ENCODE measurements at places on chromosomes 5 and 9.

- no peak for DNase-seq
These were observed 42.8 kb downstream of the SPEF2 start for GRCh38 chr5:35660451-35660850.

DNA sequence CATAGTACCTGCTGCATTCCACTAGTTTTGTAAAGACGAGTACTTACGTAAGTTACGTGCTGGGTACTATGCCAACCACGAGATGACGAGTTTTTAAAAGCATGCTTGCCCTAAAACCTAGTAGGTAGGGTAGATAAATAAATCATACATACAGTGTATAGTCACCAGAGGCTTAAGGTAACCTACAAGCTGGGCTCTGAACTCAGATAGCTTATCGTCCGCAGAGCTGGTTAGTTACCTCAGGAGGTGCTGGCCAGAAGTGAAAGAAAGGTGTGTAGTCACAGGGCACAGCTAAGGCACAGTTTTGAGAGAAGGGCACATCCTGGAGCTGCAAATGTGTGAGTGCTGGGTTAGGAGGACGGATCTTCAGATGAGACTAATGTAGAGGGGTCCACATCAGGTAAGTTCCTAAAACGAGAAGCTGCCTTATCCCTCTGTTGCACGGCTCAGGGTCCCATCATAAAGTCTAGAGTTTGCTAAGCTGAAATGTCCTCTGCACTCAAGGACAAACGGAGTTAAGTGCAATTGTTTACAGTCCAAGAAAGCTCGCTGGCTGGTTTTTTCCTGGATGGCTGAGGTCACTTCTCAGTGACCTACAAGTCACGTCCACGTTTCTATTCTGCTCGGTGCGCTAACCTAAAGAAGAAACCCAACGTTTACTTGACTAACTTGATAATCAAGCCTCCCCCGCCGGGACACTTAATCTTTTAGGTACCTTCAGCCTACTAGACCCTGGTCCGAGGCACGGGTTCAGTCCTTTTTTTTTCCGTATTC, 1.1 kb upstream of the SNX24 start:
- peak; percentile 6 for DNase-seq

- DNase-seq = no peak
These were observed 9.0 kb downstream of the CREBRF start for GRCh38 chr5:173065155-173065554.

DNA sequence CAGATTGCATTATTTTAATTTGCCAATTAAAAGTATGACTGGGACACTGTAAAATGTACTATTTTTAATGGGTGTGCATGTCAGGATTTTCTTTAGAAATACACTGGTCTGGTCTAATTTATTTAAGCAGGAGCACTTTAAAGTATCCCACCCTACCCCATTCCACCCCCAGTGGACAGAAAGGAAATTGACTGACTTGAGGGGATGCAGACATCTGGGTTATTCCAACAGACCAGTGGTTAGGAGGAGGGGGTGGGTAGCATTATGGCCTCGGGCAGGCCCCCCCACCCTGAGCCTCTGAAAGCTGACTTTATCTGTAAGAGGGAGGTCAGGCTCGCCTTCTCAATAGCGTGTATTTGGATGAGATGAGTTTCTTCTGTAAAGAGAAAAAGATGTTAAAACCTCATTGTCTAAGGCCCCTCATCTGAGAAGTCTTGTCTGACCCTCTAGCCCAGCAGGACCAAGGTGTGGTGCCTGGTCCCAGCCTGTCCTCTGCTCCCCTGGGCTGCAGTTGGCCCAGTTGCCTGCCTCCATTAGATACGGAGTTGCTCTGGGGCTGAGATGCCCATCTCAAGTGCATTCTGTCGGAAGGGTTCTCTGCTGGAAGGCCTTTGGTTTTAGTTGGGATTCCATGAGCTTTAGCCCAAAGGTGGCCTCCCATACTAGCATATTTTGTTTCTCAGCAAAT, 4.4 kb downstream of the HNRNPAB start:
- DNase-seq = no peak

- DNase-seq = no peak
These were observed 146.4 kb upstream of the MAP3K1 start for GRCh38 chr5:56668996-56669395.

GRCh38 chr5:179269781-179270543, 75.3 kb downstream of the ADAMTS2 start:
- no peak for DNase-seq

DNA sequence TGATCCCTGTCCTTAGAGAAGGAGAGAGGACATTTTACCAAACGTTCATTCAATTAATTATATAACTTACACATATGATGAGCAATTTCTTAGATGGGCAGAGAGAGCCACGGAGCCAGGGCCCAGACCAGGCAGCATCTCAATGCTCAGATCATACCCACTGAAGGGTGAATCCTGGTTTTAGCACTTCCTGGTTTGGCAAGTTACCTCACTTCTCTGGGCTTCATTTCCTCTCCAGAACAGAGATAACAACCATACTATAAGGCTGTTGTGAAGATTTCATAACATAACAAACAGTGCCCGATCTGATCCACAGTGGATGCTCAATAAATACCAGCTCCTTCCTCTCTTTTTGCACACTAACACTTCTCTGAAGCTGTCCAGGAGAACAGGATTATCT, 271.1 kb downstream of the DENND1A start:
- DNase-seq = no peak

DNA sequence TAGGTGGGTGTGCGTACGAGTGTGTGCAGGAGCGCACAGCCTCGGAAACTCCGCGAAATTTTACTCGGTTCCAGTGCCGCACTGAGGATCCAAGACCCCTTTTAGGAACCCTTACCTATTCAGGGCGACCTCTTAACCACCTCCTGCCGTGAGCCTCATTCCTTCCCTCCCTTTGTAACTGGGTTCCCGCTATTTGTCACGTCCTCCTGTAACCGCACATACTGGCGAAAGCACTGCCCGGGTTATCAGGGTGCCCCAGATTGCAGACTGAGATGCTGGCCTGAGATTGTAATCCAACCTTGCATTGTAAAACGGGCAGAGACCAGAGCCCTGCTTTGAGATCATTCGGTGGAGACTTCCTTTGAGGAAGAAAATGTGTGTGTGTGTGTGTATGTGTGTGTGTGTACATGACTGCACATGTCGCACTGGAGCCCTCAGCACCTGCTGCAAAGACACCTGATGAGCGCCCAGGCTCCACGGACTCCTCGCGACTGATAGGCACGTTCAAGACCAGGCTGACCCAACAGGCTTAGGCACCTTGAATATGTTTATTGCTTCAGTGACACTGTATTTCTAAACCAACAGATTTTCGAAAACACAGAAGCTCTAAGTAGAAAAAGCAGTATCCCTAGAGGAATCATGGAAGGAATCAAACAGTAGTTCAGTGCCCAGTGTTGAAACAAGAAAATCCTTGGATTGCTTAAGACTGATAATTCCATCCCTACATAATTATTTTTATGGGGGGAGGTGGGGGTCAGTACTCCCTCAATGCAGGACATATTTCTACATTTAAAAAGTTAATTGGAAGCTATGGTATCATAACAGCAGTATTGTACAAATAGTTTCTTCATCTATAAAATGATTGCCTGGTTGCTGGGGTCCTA, 86.5 kb upstream of the TNFAIP8 start:
- peak; percentile 58 for DNase-seq

GRCh38 chr5:89255845-89256463, 373.0 kb upstream of the MEF2C start:
- no peak for DNase-seq

- no peak for DNase-seq
These were observed 293.1 kb upstream of the BRINP1 start for GRCh38 chr9:119662329-119662728.

DNA sequence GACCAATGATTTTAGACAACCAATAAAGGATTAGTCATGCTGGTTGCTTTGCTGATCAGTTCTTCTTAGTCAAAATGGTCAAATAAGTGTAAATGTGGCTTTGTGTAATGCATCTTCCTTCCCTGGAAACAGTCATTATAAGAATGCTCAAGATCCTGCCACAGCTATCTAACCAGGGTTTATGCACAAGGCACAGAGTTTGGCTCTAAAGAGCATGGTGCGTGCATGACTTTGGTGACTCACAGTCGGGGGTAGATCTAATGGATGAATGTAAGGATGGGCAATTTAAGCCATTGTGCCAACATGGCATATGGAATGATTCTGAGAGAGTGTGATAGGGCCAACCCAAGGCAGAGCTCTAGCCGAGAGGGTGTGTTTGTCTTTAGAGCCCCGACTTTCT, 6.5 kb downstream of the LIX1 start:
- no peak for DNase-seq

Measured in activated CD4-positive, alpha-beta T cell treated with anti-CD3 and anti-CD28 coated beads, Interleukin-2, amount 50 U/mL, for 48 hours (primary cell).